Esophagus muscularis mucosa (tissue), 4 donors: ENCODE measurements at places on chromosomes 3 and 15. TPM values are rescaled to one million over a fixed set of nuclear protein-coding genes. Genes with fewer than 3 reads are reported as not detected.

Gene SPSB4
- total RNA-seq = 1.2 TPM

Gene SMAD6
- 9.4 TPM for total RNA-seq

Gene ALDH1A3
- total RNA-seq = 72.8 TPM

Gene GPR149
- not detected for total RNA-seq

Gene CACNA2D3
- 4.2 TPM for total RNA-seq

Gene CMTM8
- 3.7 TPM for total RNA-seq

Gene DCLK3
- total RNA-seq = 0.23 TPM

Gene FSD2
- not detected for total RNA-seq

Gene P2RY13
- total RNA-seq = 0.80 TPM

DNA sequence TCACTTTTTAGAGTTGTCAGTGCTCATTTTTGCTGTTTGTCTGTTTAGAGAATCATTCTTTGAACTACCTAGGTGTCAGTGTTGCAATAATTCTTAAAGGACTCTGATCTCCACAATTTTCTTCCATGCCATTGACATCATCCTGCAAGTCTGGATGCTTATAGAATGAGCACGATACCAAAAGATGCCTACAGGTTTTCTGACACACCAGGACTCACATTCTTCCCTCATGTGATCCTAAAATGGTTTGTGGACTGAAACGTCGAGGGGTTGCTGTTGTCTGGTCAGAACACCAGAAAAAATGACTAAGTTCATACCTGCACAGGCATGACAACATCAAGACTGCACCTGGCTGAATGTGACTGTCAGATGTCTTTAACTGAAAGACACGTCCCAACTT is 95.9 kb downstream of the SEMA5B start:
- H3K36me3 ChIP-seq = no peaks in the 10 kb centered on the region
- peaks cover 5% of the 10 kb centered on the region for H3K4me1 ChIP-seq
- H3K27ac ChIP-seq = no peak overlapping the region
- DNase-seq = no peak

DNA sequence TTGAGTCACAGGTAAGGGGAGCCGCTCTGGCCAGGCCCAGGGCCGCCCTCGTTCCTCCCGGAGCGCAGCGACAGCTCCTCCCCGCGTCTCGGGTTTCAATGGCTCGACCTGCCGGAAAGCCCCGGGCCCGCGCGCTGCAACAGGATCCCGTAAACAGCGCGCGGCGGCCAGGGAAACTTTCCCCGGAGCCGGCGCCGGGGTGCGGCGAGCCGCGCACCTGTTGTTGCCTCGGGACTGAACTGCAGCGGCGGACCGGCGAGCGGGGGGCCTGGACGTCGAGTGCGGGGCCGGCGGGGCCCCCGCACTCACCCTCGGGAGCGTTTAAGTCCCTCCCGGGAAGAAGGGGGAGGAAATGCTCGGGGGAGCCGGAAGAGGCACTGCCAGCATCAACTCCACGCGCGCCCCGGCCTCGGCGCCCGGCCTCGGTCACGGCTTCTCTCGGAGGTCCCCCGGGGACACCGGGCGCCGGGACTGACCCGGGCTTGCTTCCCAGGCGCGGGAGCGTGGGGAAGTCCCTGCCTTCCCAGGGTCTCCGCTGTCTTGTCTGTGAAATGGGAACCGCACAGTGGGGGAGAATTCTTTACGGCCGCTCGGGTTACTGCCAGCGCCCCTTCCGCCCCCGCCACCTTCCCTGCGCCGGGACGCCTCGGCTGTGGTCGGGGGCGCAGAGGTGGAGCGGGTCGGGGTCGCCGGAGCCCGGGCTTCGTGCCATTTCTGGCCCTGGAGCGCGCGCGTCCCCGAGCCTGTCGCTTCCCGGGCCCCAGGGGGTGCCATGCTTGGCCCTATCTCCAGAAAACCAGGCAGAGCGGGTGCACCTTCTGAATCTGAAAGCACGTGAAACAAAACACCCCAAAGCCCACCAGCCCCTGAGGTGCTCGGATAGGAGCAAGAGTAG is 7.5 kb upstream of the PGPEP1L start:
- no peaks in the 10 kb centered on the region for H3K36me3 ChIP-seq
- H3K4me1 ChIP-seq = peaks cover 16% of the 10 kb centered on the region
- H3K4me3 ChIP-seq = peak overlapping the region; percentile 62
- no peaks in the 10 kb centered on the region for H3K27me3 ChIP-seq
- H3K27ac ChIP-seq = peak overlapping the region; percentile 57
- peak; percentile 86 for DNase-seq

DNA sequence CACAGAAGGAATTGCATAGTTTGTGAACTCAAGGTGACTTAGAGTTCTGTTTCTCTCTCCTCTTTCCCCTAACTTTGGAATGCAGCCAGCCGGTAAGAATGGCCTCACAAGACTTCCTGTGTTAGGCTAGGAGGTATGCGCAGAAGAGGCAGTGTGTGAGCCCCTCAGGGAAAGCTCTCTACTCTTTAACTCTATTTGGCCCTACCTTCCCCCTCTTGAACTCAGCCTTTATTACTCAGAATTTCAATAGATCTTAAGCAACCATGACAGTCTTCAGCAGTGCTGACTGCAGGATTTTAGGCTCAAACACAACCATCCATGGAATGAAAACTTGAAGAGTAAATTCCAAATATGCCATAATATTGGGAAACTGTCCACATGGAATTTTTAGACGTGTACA is 209.5 kb downstream of the DTWD1 start:
- H3K27me3 ChIP-seq = no peaks in the 10 kb centered on the region
- H3K36me3 ChIP-seq = no peaks in the 10 kb centered on the region
- H3K27ac ChIP-seq = no peak overlapping the region
- no peak overlapping the region for H3K4me3 ChIP-seq
- no peaks in the 10 kb centered on the region for H3K4me1 ChIP-seq

DNA sequence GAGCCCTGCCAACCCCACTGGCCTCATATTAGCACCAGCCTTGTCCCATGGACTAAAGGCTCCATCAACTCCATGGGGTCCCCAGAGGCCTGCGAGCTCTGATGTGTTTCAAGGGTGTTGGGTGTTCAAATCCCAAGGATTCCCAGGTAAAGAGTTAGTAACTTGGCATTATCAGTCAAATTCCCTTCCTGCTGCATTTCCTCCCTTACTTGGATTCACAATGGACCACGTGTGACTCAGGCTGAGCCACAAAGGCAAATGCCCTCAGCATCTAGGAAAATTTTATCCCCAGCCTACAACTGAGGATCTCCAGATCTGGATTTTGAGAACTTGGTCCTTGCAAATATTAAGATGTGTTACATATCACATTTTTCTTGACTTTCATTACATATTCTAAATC is 58.8 kb downstream of the GADL1 start:
- peaks cover 5% of the 10 kb centered on the region for H3K4me1 ChIP-seq
- H3K4me3 ChIP-seq = no peak overlapping the region
- H3K36me3 ChIP-seq = no peaks in the 10 kb centered on the region

GRCh38 chr3:120028271-120029047 is 65.8 kb downstream of the GSK3B start:
- H3K4me3 ChIP-seq = no peak overlapping the region
- no peak overlapping the region for H3K27ac ChIP-seq
- H3K36me3 ChIP-seq = no peaks in the 10 kb centered on the region
- H3K4me1 ChIP-seq = peaks cover 5% of the 10 kb centered on the region
- DNase-seq = no peak

GRCh38 chr3:94587291-94587690 is 524.4 kb downstream of the NSUN3 start:
- H3K36me3 ChIP-seq = no peaks in the 10 kb centered on the region
- DNase-seq = no peak
- no peaks in the 10 kb centered on the region for H3K4me1 ChIP-seq
- H3K27ac ChIP-seq = no peak overlapping the region

- no peaks in the 10 kb centered on the region for H3K27me3 ChIP-seq
- H3K4me1 ChIP-seq = peaks cover 33% of the 10 kb centered on the region
- no peak for DNase-seq
Observed at GRCh38 chr3:15097891-15098290, 1.1 kb downstream of the RBSN start.

DNA sequence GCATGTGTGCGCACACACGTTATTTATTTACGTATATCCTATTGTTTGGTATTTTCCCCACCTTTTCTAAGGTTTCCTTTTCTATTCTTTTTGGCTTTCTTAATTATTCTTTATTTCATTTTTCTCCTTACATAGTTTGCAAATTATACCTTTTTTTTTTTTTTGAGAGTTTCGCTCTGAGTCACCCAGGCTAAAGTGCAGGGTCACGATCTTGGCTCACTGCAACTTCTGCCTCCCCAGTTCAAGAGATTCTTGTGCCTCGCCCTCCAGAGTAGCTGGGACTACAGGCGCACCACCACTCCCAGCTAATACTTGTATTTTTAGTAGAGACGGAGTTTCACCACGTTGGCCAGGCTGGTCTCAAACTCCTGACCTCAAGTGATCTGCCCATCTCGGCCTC is 20.0 kb upstream of the CILP start:
- H3K27ac ChIP-seq = no peak overlapping the region
- no peak for DNase-seq
- no peak overlapping the region for H3K4me3 ChIP-seq
- H3K36me3 ChIP-seq = no peaks in the 10 kb centered on the region
- H3K4me1 ChIP-seq = no peaks in the 10 kb centered on the region

DNA sequence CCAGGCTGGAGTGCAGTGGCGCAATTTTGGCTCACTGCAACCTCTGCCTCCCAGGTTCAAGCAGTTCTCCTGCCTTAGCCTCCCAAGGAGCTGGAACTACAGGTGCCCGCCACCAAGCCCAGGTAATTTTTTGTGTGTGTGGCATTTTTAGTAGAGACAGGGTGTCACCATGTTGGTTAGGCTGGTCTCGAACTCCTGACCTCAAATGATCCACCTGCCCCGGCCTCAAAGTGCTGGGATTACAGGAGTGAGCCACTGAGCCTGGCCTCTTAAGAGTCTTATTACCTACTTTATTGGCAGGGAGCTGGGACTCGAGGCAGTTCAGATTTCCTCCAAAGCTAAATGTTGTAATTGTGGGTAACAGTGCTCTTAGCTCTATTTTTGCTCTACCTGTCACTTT is 16.4 kb downstream of the PXYLP1 start:
- peaks cover 12% of the 10 kb centered on the region for H3K4me1 ChIP-seq
- peak; percentile 34 for DNase-seq
- no peaks in the 10 kb centered on the region for H3K36me3 ChIP-seq
- H3K27ac ChIP-seq = no peak overlapping the region

- H3K4me1 ChIP-seq = no peaks in the 10 kb centered on the region
- peaks cover 23% of the 10 kb centered on the region for H3K36me3 ChIP-seq
- no peak overlapping the region for H3K4me3 ChIP-seq
- H3K27ac ChIP-seq = no peak overlapping the region
- DNase-seq = no peak
Observed at GRCh38 chr3:81696090-81696489, 65.4 kb downstream of the GBE1 start.

GRCh38 chr3:54299169-54299935 is 177.0 kb downstream of the CACNA2D3 start:
- no peak overlapping the region for H3K4me3 ChIP-seq
- H3K27me3 ChIP-seq = no peaks in the 10 kb centered on the region
- peaks cover under 1% of the 10 kb centered on the region for H3K4me1 ChIP-seq

GRCh38 chr3:17431004-17431403 is 311.4 kb downstream of the TBC1D5 start:
- no peak for DNase-seq
- no peaks in the 10 kb centered on the region for H3K4me1 ChIP-seq
- H3K36me3 ChIP-seq = no peaks in the 10 kb centered on the region
- no peak overlapping the region for H3K4me3 ChIP-seq
- no peaks in the 10 kb centered on the region for H3K27me3 ChIP-seq

DNA sequence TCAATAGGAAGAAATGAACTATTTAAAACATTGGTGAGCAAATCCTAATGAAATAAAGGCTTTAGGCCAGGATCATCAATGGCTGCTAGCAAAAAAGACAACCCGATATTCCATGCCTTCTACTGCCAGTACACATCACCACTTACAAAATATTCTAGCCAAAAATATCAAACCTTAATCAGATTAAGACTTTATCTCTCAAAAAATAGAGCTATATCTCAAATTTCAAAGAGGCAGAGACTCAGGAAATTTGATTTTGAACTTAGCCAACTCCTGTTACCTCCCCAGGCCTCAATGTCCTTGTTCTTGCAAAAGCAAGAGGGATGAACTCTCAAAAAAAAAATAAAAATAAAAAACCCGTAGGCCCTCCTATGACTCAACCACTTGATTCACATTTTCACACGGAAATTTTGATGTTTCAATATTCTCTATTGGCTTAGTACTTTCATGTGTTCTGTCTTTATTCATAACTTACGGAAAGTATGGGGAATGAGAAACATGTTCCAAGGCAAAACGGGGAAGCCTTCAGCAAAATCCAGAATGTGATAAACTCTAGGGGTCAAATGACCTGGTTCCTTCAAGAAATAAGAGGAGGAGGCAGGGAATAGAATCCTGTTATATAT is 273.3 kb upstream of the ZPLD1 start:
- no peaks in the 10 kb centered on the region for H3K27me3 ChIP-seq
- H3K4me3 ChIP-seq = no peak overlapping the region
- H3K36me3 ChIP-seq = no peaks in the 10 kb centered on the region
- DNase-seq = no peak
- no peak overlapping the region for H3K27ac ChIP-seq

GRCh38 chr3:32584660-32585059 is 14.0 kb upstream of the DYNC1LI1 start:
- DNase-seq = no peak
- no peak overlapping the region for H3K4me3 ChIP-seq
- no peaks in the 10 kb centered on the region for H3K27me3 ChIP-seq
- H3K27ac ChIP-seq = no peak overlapping the region
- no peaks in the 10 kb centered on the region for H3K4me1 ChIP-seq

GRCh38 chr15:55799291-55800212 is 56.6 kb upstream of the PRTG start:
- no peak overlapping the region for H3K4me3 ChIP-seq
- H3K27ac ChIP-seq = no peak overlapping the region
- DNase-seq = no peak
- H3K27me3 ChIP-seq = no peaks in the 10 kb centered on the region
- H3K4me1 ChIP-seq = peaks cover 11% of the 10 kb centered on the region
- H3K36me3 ChIP-seq = no peaks in the 10 kb centered on the region

DNA sequence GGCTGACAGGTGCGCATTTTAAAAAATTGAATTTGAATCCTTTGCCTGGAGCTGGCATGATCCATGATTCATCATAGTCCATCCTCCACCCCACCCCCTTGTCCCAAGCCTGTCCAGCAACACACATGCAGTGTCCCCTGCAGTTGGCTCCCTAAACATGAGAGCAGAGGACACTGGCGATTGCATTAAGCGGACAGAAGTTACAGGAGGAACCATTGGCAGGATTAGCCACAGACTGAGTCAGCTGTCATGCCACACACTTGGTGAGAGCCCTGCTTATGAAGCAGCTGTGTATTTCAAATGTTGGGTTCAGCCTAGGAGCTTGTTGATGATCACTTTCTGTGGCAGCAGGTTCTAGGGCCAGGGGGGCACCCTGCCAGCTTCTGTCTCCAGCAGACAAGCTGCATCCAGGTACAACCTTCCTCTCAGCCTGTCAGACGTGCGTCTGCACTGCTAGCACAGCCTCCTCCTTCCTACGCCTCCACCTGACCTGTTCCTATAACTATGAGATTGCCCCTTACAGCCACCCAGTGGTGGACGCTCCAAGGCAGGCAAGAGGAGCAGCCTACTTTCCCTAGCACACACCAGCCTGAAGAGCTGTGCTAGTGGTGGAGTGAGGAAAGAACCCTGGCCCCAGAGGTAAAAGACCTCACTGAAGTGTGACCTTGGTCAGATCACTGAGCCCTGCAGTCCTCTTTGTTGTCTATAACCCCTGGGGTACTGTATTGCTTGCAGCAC is 121.9 kb downstream of the SLCO3A1 start:
- H3K36me3 ChIP-seq = no peaks in the 10 kb centered on the region
- H3K4me3 ChIP-seq = no peak overlapping the region
- no peak for DNase-seq
- H3K27ac ChIP-seq = no peak overlapping the region
- H3K27me3 ChIP-seq = no peaks in the 10 kb centered on the region
- H3K4me1 ChIP-seq = peaks cover 45% of the 10 kb centered on the region

- no peaks in the 10 kb centered on the region for H3K27me3 ChIP-seq
- peak; percentile 96 for DNase-seq
- peaks cover 44% of the 10 kb centered on the region for H3K36me3 ChIP-seq
- H3K27ac ChIP-seq = peak overlapping the region; percentile 98
Observed at GRCh38 chr3:64685800-64686445, 1.9 kb downstream of the ADAMTS9 start.
